ENCODE measurements at places on chromosomes 3 and 15. TPM values are rescaled to one million over a fixed set of nuclear protein-coding genes. Genes with fewer than 3 reads are reported as not detected.
A peak's percentile ranks its signal among the peaks of the same experiment; 100 is the strongest.

DNA sequence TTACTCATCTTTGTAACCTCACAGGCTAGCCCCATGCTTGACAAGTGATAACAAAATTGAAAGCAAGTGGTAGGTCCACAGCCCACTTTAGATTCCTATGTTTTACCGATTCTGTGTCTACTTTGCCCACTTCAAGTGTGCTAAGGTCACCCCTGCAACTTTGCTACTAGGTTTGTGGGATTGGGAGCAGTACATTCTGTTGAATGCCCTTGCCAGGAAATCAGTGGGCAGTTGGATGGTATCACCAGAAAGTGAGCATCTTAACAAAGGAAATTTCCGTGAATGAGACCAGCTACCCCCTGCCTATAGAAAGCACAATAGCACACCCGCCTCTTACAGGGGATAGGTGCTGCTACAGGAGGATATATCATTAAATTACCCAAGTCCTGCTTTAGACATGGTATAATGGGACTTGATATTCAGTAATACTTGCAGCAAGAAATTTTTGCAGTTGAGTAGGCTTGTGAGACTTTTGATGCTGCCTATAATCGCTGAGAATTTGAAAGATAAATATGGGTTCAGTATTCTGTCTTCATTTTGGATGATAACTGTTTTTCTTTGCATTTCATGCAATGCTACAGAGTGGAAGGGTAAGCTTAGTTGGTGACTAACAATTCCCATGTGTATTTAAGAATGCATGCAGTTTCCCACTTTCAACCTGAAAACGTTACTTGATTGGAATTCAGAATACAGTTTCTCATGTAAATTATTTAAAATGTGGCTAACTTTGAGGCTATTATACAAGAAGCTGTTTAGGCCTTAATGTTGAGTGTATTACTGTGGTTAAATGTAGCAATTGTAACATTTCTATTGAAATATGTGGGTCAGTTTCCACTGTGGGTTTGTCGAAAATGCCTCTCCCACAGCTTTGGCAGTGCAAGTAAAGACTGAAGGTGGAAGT, 9.5 kb downstream of the EBLN2 start:
- DNase-seq = peak; percentile 84

DNA sequence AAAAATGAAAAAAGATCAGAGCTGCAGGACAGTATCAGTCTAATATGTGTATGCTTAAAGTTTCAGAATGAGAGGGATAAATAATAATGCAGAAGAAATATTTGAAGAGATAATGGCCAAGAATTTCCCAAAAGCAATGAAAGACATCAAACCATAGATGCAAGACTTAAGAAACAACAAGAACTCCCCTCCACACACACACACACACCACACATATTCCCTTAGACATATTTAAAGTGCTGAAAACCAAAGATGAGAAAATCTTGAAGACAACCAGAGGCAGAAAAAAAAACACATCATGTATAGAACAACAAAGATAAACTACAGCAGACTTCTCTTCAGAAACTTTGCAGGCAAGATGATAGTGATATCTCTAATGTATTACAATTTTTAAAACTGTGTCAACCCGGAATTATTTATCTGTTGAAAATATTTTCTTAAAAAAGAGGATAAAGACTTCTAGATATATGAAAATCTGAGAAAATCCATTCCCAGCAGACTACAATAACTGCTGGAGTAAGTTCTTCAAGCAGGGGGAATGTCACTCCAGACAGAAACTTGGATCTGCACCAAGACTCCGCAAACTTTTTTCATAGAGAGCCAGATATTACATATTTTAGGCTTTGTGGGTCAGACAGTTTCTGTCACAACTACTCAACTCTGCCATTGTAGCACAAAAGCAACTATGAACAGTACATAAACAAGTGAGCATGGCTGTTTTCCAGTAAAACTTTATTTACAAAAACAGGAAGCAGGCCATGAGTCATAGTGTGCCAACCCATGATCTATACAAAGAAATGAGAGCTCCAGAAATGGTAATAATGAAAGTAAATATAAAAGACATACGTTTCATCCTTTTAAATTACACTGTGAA, 223.4 kb upstream of the CGNL1 start:
- DNase-seq = no peak

- peak; percentile 50 for DNase-seq
Measured at GRCh38 chr3:159586571-159587202, 401.9 kb upstream of the IL12A start.

DNA sequence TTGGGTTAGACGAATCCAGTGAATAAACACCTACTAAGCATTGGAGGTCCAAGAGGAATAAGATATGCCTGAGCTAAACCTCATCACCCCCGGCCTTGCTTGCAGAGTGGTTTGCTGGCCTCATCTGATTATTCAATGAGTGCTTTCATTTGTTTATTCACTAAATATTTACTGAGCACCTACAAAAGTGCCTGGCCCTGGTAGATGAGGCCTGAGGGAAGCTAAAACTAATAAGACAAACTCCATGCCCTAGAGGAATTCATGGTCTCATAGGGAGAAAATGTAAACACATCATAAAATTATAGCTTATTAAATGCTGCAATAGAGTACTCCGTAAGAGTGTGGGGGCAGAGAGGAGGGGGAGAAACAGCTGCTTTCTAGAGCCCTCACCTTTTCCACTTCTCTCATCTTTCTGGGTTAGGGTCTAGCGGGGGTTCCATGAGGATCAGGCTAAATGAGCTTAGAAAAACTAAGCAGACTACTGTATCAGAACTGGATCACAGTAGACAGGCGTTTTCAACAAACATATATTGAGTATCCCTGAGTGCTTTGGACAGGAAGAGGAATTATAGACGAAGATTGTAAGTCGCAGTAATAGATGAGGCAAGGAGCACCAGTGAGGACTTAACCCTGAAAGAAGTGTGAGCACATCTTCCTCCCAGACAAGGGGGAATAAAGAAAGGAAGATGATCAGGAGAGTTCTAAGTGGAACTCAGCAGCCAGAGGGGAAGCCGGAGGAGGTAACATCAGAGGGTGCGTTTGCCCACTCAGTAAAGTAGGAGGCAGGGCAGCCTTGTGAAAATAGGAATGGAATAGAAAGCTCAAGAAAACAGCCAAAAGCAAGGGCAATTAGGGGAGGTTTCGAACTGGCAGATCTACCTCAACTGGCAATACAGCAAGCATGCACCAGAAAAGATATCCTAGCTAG, 31.5 kb upstream of the LAMP3 start:
- no peak for DNase-seq

DNA sequence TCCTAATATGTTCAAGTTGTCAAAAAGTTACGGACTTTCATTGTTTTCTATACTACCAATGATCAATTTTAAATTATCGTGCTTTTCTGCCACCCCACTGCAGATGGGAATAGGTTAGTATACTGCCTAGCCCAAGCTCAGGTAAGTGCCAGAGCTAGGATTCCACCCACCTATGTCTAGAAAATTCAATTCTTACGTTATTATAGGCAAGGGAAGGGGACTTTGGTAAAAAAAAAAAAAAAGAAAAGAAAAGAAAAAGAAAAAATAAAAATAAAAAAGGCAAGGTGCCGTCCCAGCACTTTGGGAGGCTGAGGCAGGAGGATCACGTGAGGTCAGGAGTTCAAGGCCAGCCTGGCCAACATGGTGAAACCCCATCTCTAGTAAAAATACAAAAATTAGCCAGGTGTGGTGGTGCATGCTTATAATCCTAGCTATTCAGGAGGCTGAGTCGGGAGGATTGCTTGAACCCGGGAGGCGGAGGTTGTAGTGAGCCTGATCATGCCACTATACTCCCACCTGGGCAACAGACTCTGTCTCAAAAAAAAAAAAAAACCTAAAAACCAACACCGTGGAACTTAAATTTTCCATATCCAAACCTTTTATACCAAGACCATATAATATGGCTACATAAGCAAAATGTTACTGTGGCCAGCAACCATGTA, 1.3 kb downstream of the RPL22L1 start:
- DNase-seq = peak; percentile 24

DNA sequence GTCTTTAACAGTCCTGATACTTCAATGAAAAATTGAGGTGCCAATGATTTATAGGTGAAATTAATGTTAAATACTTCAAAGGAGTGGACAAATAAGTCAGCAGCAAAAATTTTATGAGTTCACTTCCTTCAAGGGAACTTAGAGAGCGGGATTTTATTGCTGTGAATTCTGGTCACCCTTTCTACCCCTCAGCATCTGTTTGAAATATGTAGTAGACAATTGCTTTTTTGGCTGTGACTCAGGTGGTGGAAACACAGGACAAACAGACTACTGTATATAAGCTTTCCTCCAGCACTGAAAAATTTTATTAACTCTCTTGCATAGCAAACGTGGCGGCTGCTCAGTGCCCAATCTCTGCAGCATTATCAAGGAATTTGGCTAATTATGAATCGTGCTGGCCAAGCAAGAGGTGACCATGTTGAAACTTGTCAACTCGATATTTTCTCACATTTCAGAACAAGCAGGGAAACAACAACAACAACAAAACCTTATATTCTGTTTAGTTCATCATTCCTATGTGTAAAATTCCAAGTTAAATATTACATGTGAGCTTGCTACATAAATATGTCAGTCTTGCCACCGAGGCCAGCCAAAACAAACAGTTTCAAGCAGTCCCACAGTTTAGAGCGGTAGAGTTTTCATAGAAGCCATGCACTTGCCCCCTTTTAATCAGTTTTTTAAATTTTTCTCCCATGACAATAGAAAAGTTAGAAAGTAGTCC, 420.2 kb downstream of the FOXP1 start:
- no peak for DNase-seq

GRCh38 chr3:139132976-139133375, 88.3 kb upstream of the PRR23C start:
- no peak for DNase-seq

DNA sequence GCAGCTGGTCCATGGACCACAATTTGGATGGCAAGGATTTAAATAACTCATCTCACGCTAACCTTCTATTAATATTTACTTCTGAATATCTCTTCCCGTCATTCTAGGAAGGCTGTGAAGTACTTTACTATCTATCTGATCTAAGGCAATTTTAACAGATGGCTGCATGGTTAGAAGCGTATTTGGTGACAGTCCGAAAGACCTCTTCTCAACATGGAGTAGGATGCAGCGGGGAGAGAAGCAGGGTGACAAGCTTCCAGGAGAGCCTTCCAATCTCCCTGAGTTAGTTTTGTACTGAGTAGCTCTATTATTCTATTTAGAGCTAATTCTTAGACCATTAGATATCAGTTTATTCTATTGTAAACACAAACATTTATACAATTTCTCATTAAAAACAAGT, 309.4 kb downstream of the PLCL2 start:
- no peak for DNase-seq

DNA sequence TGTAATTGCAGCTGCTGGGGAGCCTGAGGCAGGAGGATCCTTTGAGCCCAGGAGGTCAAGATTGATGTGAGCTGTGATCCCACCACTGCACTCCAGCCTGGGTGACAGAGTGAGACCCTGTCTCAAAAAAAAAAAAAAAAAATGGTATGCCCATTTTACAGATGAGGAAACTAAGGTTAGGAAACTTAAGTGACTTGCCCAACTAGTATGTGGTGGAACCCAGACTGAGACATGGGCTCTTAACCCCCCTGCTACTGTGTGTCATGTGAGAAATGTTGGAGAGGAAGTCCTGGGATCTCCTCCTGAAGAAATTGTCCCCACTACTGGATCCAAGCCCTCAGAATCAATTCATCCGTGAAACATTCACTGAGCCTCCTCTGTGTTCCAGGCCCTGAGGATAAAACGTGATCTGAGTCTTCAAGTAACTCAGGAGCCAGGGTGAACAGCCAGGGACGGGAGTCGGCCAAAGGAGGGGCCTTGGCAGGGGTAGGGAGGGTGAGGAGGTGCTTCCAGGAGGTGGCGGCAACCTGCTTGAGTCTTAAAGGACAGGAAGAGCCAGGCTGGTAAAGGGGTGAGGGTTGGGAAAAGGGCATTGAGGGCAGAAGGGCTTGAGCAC, 19.6 kb upstream of the RNU6-1 start:
- DNase-seq = no peak

- no peak for DNase-seq
Measured at GRCh38 chr3:144815655-144816054, 844.0 kb downstream of the DIPK2A start.

GRCh38 chr3:30188713-30189112, 417.7 kb upstream of the TGFBR2 start:
- DNase-seq = peak; percentile 20

GRCh38 chr3:127455541-127456450, 134.7 kb downstream of the TPRA1 start:
- DNase-seq = peak; percentile 79

GRCh38 chr15:48395521-48396011, 64.3 kb downstream of the DUT start:
- peak; percentile 99 for DNase-seq

The TMEM207 gene
- polyA plus RNA-seq = not detected

The ADAMTS9 gene
- 0.68 TPM for polyA plus RNA-seq

The BFSP2 gene
- polyA plus RNA-seq = not detected

The CCRL2 gene
- not detected for polyA plus RNA-seq

The XYLB gene
- 5.2 TPM for polyA plus RNA-seq

The CILP gene
- 0.09 TPM for polyA plus RNA-seq

Measured in GM23248 (cell line).